ENCODE measurements at places on chromosomes 6 and 20.

DNA sequence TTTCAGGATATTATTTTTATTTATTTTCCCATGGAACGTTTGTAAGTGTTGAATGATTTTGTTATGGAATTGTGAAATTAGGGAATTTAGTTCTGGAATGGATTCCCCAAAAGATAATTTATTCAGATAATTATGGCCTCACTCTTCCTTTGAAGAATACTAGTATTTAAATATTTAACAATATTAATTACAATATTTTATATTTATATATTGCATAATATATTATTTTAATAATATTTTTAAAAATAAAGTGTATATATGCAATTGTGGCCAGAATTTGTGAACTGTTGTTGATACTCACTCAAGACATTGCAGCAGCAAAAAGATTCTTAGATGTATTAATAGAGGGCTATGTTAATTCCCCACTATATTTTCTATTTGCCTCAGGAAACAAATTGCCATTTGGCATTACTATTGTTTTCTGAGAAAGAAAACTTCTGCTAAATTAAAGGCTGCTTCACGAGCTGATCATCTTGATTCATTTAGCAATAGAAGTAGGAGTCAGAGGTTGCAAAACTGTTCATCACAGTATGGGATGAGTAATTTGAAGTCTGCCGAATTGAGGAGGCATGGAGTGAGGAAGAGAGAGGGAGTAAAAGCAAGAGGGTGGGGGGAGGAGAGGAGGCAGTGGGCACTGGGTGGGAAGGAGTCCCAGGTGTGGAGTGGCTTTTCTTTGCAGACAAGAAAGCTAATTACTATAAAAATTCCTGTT, 729.2 kb downstream of the DHX35 start:
- no peak for DNase-seq

GRCh38 chr6:145798530-145798929, 16.1 kb downstream of the FBXO30 start:
- no peak for DNase-seq

DNA sequence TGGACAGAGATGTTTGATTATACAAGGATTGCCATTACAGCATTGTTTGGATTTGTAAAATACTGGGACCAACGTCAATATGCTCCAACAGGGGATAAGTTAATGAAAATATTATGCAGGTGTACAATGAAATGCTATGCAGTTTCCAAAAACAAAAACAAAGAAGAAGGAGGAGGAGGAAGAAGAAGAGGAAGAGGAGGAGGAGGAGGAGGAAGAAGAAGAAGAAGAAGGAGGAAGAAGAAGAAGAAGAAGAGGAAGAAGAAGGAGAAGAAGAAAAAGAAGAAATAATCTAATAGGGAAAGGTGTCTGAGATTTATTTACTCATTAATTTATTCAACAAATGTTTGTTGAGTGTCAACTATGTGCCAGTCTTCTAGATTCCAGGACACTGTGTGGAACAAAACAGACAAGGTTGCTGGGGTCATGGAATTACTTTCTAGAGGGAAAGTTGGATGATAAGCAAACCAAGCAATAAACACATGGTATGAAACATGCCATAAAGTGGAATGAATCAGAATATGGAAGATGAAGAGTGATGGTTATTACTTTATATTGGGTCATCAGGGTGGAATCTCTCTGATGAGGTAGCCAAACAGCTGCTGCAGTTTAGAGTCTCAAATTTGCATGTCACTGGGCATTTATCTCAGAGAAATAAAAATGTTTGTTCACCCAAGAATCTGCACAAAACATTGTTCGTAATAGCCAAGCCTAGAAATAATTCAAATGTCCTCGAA, 6.3 kb upstream of the TRIM27 start:
- no peak for DNase-seq

- DNase-seq = no peak
Measured at GRCh38 chr6:154570505-154570904, 60.0 kb upstream of the CNKSR3 start.

- no peak for DNase-seq
Measured at GRCh38 chr20:36331209-36331608, 25.1 kb downstream of the DLGAP4 start.

GRCh38 chr6:5626727-5627426, 365.6 kb downstream of the FARS2 start:
- DNase-seq = peak; percentile 21

- DNase-seq = no peak
Measured at GRCh38 chr6:147128056-147128455, 76.2 kb upstream of the STXBP5 start.

GRCh38 chr20:4533368-4534133, 188.2 kb upstream of the PRND start:
- no peak for DNase-seq

DNA sequence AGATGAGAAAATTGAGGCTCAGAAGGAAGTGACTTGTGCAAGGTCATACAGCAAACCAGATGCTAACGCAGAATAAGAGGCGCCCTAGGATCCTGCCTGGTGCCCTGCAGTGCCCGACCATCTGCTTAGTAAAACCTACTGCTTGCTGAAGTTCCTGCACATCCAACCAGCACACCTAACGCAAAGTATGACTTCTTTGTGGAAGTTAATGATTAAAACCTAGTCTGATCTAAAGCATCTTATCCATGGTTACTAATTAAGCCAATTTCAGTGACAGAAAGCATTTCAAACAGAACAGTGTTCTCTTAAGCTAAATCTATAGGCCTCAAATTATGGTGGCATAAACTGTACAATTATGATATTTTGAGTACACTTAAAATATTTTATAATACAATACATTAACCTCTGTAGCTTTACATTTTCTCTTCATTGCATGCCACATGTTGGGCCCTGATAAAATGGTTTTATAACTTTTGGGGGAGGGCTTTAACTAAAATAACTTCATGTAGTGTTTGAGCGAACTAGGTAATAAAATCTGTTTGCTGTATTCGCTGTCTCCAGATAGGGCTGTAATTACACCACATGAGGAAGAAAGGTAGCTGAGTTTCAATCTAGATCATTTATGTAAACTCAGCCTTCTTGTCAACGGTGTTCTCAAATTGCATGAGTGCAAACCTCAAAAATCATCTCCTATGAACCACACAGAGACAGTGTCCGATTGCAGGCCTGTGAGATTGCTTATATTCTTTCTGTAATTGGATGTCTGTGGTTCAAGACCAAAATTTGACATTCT, 37.5 kb upstream of the BEND3 start:
- no peak for DNase-seq

DNA sequence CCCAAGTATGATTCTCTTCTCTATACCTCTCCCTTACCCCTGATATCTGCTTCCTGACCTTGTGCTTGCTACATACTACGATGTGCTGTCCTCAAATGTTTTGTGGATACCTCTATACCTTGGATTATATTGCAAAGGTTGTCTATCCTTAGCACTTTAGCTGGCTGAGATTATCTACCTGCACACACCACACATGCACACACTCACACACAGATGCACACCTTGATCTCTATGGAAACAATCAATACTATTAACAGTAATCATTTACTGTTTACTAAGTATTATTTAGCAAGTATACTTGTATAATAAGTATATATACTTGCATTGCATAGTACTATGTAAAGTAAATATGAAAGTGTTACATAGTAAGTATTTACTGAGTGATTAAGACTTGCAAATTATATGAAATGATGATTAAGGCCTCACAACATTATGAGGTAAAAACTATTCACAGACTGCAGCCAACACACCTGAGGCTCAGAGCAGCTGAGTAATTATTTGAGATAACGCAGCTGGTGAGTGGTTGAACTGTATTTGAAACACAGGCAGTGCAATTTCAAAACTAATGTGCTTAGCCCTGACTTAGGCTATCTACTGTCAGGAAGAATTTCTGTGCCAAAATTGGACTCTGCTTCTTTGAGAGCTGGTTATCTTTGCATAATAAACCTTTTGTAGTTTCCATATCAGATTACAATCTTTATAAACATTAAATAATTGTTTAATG, 699.9 kb downstream of the FRK start:
- DNase-seq = no peak

- DNase-seq = no peak
Measured at GRCh38 chr20:36399969-36400545, 93.9 kb downstream of the DLGAP4 start.

DNA sequence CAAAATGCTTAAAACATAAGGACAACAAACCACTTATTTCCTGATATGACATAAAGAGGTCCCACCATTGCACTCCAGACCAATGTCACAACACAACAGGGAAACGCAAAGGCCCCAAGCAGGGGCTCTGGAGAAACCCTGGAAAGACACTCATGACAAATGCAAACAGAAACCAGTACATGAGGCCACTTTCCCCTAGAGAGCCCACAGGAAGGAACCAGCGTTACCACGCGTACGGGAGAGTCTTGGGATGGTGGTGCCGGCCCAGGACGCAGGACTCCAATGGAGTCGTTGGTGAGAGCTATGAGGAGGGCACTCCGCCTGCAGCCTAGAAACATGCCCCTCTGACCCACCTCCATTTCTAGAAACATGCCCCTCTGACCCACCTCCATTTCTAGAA, 20.2 kb downstream of the GMEB2 start:
- no peak for DNase-seq

DNA sequence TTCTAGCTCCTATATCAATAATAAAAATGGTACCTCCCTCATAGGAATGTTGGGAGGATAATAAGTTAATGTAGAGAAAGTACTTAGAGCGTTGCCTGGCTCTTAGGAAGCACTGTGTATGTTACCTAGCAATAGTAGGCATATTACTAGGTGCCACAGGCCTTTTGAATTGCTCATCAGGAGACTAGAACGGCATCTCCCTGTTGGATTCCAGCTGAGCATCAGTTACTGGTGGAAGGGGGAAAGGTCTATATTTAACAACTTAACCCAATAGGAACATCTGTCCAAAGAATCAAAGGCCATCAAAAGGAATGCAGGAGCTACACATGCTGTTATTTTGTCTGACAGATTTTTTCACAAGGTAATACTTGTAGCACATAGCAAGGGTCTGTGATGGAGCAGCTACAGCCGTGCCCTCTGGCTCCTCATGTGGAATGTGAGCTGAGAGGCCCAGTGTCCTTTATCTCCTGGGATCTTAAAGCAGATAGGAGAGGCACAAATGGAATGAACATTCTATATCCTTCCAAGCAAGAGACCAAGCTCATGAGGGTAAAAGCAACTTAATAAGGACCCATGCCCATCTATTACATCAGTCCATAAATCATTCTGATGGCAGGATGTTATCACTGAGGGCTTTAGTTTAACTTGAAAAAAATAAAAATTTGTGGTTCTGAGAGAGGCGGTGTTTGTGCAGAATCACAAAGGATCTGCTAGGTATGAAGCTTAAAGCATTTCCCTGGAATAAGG, 184.9 kb upstream of the LAMP5 start:
- no peak for DNase-seq

DNA sequence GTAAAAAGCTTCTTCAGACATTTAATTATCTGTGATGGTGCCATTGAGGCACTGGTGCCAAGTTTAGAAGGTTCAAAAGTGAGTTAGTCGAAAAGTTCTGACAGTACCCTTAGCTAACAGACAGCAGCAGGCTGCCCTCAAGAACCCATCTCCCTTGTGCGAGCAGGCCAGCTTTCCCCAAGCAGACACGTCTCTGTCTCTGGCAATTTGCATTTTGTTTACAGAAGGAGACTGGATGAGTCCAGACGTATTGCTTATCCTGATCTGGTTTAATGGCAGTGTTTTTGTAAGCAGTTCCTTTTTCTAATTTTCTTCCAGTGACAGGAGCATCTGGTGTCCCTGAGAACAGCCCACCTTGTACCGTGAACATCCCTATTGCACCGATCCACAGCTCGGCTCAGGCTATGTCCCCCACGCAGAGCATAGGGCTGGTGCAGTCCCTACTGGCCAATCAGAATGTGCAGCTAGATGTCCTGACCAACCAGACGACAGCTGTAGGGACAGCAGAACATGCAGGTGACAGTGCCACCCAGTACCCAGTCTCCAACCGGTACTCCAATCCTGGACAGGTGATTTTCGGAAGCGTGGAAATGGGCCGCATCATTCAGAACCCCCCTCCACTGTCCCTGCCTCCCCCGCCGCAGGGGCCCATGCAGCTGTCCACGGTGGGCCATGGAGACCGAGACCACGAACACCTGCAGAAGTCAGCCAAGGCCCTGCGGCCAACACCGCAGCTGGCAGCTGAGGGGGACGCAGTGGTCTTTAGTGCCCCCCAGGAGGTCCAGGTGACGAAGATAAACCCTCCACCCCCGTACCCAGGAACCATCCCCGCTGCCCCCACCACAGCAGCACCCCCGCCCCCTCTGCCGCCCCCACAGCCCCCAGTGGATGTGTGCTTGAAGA, 58.3 kb upstream of the TMEM181 start:
- DNase-seq = no peak

- DNase-seq = no peak
Measured at GRCh38 chr6:3057063-3057770, 11.1 kb upstream of the RIPK1 start.

DNA sequence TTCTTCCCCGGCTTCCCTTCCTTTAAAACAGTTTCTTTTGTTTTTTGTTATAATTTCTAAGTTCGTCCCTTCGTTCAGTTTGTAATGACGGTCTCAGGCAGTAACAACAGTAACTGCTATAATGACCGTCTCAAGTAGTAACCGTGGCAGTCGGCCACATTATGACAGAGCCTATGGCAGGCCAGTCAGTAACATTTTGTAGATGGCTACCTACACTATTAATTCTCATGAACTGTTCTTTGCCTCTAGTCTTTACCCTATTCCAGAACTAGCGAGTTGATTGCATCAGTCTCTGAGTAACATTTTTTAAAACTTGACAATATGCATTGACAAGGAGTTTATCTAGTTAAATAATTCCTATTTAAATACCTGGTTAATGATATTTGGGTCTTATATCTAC, 43.0 kb upstream of the ADGRG6 start:
- no peak for DNase-seq

GRCh38 chr20:56760610-56761009, 131.5 kb downstream of the TFAP2C start:
- DNase-seq = no peak

- no peak for DNase-seq
Measured at GRCh38 chr20:50325651-50326050, 135.0 kb downstream of the CEBPB start.

- no peak for DNase-seq
Measured at GRCh38 chr6:34490390-34491090, 24.7 kb downstream of the PACSIN1 start.

GRCh38 chr6:40804905-40805304, 217.7 kb upstream of the LRFN2 start:
- DNase-seq = no peak

DNA sequence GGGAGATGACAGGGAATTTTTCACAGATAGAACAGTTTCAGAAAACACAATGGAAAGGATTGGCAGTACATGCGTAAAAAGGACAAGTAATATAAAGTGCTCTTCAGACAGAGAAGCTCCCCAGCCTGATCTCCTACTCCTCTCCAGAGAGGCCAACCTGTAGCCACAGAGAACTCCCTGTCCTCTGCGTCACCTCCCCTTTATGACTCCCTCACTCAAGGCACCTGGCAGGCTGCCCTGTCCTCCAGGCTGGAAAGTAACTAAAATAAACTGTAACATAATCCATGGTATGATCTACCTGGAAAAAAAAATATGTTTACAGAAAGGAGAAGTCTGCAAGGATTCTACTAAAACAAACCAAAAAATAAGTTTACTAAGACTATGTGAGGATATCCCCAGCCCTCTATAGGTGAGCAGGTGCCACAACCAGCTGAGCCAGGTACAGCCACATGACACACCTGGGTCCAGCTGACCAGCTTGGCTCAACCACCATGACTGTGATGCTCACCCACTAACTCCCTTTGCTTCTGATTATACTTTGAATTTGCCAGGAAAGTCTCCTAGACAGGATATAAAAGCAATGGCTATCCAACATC, 29.2 kb downstream of the MBOAT1 start:
- no peak for DNase-seq
